Head of caudate nucleus (tissue), 42 donors: ENCODE measurements at places on chromosomes 4 and X.

DNA sequence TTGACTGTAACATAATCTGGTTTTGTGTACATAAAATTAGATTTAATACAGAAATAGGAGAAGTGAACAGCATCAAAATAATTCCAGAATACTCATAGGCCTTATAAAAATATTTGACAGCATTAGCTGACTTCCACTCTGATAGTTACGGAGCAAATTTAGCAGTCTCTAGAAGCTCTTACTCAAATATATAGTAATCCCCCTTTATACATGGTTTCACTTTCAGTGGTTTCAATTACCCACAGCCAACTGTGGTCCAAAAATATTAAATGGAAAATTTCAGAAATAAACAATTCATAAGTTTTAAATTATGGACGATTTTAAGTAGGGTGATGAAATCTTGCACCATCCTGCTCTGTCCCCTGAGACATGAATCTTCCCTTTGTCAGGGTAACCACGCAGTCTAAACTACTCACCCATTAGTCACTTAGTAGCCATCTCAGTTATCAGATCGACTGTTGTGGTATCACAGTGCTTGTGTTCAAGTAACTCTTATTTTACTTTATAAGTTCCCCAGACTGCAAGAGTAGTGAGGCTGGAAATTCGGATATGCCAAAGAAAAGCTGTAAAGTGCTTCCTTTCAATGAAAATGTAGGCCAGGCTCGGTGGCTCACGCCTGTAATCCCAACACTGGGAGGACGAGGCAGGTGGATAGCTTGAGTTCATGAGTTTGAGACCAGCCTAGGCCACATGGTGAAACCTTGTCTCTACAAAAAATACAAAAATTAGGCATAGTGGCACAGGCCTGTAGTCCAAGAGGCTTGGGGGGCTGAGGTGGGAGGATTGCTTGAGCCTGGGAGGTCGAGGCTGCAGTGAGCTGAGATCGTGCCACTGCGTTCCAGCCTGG is 17.2 kb upstream of the RTL9 start:
- no peak for DNase-seq

DNA sequence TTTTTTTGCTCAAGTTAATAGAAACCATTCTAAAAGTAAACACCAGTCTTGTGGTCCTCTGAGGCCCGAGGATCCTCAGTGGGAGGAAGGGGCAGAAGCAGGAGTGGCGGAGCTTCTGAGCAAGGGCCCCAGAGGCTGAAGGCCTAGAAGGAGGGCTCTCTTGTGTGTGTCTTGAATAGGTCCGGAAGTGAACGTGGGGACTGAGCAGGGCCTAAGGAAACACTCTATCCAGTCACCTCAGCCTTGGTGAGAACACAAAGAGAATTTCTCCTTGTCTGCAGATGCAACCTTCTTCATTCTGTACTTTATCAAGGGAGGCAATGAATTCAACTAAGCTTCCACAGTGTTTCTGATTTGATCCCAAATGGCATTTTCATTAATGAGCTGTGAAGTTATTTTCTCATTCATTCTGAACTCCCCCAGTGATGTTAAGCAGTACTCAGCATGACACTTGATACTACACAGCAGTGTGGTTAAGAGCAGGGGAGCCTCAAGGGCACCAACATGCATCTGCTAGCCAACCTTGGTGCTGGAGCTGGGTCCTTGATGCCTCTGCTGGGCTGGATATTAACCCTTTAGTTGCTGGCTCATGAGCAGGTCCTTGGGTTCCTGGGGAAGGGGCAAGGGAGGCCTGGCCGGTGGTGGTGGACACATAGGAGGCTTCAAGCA is 64.7 kb downstream of the RBM47 start:
- no peak for DNase-seq

DNA sequence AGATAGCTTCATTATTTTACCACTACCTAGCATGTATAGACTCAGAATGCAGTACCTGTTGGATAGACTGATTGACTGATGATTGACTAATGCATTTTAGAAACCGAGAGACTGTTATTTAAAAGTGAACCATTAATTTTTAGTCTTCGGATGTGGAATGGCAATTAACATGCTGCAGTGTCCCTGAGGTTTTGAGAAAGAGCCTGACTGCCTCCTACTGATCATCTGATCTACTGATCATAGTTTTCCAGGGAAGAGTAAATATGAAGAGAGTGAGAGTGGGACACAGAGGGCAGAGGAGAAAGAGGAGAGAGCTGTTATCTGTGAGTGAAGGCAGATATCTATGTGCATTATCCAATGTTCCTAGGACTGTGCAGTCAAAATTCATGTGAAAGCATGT is 764.7 kb downstream of the TRIML1 start:
- no peak for DNase-seq

GRCh38 chr4:136526517-136526916 is 1005.8 kb downstream of the PCDH18 start:
- no peak for DNase-seq

DNA sequence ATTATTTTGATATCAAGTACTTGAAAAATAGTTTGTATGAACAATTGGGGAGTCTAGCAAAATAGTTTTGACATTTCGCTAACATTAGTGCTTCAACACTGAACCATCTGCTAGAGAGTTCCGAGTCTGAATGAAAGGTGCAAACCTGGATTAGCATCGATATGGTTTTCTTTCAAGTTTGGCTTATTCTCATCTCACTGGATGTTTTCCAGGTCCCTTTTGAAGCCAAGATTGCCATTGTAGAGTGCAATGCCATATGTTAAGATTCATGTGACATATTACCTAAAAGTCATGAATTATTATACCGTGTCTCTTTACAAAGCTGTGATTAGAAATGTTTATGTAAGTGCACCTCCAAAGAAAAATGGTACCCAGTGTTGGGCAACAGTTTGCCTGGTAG is 36.8 kb upstream of the NAA11 start:
- no peak for DNase-seq

DNA sequence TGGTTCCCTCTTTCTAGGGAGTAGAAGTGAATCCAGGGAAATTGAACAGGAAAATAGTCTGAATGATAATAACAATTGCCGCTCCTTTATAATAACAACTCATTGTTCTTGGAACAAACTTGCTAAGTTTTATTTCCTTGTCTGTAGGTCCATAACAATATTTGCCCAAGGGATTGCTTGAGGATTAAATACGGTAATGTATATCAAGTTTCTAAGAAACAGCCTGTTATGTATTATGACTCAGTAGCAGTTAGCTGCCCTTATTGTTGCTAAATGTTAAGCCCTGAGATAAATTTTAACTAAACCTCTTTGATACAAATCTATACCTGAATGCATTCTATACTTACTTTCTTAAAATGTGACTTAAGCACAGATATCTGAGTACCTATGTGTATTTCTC is 215.9 kb upstream of the AADAT start:
- DNase-seq = no peak

- DNase-seq = no peak
Measured at GRCh38 chrX:883588-883987, 253.0 kb downstream of the SHOX start.

GRCh38 chrX:154734061-154734781 is 16.7 kb downstream of the GAB3 start:
- DNase-seq = peak; percentile 36

- no peak for DNase-seq
Measured at GRCh38 chr4:78423790-78424189, 127.8 kb upstream of the ANXA3 start.

GRCh38 chrX:54807524-54808108 is at the start of gene MAGED2:
MAGED2 (plus strand) TSS chrX:54807745; CDS start chrX:54809332, 1,587 bp downstream.
- DNase-seq = peak; percentile 6

DNA sequence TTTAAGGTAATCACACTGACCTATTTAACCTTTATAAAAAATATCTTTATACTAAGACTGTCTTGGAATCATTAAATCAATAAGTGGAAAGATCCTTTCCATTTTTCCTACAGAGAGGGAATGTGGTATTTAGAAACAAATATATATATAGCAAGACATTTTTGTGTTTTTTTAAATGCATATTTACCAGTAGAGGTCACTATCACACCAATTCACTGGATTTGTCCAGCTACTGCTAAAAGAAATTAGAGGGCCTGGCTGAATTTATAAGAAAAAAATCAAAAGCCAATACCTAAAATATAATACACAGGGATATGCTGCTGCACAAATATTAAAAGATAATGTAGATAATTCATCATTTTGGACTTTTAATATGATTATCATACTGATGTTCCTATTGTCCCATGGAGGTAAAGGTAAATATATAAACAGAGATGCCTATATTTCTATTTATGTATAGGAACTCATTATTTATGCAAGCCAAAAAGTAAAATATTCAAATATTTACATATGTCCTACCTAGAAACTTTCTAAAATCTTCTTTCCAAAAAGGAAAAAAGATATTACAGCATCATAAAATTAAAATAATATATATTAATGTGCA is 69.5 kb downstream of the PDE5A start:
- DNase-seq = no peak

DNA sequence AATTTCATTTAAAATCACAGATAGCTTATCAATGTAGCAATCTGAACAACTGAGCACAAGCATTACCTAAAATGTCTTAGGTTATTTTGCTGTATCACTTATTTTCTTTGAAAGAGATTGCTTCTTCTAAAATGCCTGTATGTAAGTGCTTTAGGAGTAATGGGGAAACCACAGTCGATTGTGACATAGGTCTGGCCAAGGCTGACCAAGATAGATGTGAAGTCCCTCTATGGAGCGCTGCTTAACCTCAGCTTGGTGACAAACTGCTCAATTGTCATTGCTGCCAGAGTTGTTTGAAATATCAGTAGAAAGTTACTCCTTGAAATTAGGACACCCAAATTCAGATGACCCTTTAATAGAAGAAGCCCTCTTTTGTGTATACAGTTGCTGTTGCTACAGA is 401.9 kb upstream of the NDST4 start:
- DNase-seq = no peak

- DNase-seq = no peak
Measured at GRCh38 chrX:150967786-150968185, 15.3 kb upstream of the HMGB3 start.
